ENCODE measurements at places on chromosomes 11 and 22. TPM values are rescaled to one million over a fixed set of nuclear protein-coding genes. Genes with fewer than 3 reads are reported as not detected.

Gene SPI1
- polyA plus RNA-seq, result not detected

Gene EIF4G2
- polyA plus RNA-seq, result 288 TPM

Gene MMP27
- polyA plus RNA-seq, result not detected

Gene OR52H1
- not detected for polyA plus RNA-seq

Gene MPEG1
- not detected for polyA plus RNA-seq

Gene IL17REL
- not detected for polyA plus RNA-seq

Gene GSTT2B
- polyA plus RNA-seq, result 5.1 TPM

Gene CCDC157
- polyA plus RNA-seq, result 1.6 TPM

Gene DCUN1D5
- polyA plus RNA-seq, result 160 TPM

Gene OR52I1
- not detected for polyA plus RNA-seq

Gene UBQLNL
- polyA plus RNA-seq, result not detected

Gene PARVG
- polyA plus RNA-seq, result 39.1 TPM

Gene DEPDC7
- polyA plus RNA-seq, result not detected

Gene TRIM48
- polyA plus RNA-seq, result not detected

Gene C11orf16
- not detected for polyA plus RNA-seq

Gene CABP4
- polyA plus RNA-seq, result 0.52 TPM

Gene NUP160
- 5.9 TPM for polyA plus RNA-seq

Gene MMP13
- not detected for polyA plus RNA-seq

Gene MGAT3
- 3.9 TPM for polyA plus RNA-seq

Gene AMBRA1
- polyA plus RNA-seq, result 2.7 TPM

Gene SULT4A1
- 49.2 TPM for polyA plus RNA-seq

Gene SMC1B
- not detected for polyA plus RNA-seq

Gene ZBED4
- polyA plus RNA-seq, result 2.1 TPM

Gene TSG101
- polyA plus RNA-seq, result 56.9 TPM

Gene SLC22A8
- not detected for polyA plus RNA-seq

Gene TCN2
- polyA plus RNA-seq, result 1.4 TPM

Gene CTSC
- polyA plus RNA-seq, result 17.3 TPM

Gene SLC17A6
- polyA plus RNA-seq, result not detected

Gene LARGE2
- polyA plus RNA-seq, result not detected

Gene NRXN2
- 3.1 TPM for polyA plus RNA-seq

All from Purkinje cell (primary cell).